ENCODE measurements at places on chromosomes 12 and 14.

DNA sequence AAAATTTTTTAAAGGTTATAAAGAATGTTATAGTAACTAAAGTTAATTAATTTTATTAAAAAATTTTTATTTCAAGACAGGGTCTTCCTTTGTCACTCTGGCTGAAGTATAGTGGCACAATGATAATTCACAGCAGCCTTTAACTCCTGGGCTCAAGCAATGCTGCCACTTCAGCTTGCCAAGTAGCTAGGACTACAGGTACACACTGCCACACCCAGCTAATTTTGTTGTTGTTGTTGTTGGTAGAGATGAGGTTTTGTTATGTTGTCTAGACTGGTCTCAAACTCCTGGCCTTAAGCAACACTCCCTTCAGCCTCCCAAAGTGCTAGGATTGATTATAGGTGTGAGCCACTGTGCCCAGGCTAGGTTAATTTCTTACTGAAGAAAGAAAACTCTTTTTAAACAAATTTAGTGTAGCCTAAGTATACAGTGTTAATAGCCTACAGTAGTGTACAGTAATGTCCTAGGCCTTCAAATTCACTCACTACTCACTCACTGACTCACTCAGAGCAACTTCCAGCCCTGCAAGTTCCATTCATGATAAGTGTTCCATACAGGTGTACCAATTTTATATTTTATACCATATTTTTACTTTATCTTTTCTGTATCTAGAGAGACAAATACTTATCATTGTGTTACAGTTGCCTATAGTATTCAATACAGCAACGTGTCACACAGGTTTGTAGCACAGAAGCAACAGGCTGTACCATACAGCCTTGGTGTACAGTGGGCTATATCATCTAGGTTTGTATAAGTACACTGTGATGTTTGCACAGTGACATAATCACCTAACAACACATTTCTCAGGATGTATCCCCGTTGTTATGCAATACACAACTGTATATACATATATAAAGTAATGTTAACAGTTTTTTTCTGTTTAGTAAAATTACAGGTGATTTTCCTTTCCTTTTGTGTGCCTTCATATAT, 24.7 kb upstream of the DNAAF2 start:
- DNase-seq = no peak

DNA sequence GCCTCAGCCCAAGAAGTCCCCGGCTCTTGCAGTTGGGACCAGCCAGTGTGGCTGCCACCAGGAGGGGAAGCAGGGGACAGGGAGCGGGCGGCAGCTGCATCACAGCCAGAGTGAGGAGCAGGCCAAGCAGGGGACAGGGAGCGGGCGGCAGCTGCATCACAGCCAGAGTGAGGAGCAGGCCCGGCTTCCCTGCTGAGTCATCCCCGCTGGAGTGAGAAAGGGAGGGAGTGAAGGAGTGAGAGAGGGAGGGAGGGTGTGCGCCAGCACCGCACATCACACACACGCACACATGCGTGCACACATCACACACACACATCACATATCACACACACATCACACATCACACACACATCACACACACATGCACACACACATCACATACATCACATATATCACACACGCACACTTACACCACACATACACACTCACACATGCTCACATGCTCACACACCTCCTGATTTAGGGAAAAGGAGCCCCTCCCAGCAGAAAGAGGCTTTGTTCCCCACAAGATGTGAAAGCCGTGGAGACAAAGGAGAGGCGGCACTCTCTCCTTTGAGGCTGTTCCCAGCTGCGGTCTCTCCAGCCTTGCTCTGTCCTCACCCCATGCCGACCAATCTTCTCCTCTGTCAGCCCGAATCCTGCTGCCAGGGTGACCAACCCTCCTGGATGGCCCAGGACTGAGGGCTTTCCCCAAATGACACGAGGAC, 16.7 kb upstream of the ZDHHC22 start:
- DNase-seq = no peak

DNA sequence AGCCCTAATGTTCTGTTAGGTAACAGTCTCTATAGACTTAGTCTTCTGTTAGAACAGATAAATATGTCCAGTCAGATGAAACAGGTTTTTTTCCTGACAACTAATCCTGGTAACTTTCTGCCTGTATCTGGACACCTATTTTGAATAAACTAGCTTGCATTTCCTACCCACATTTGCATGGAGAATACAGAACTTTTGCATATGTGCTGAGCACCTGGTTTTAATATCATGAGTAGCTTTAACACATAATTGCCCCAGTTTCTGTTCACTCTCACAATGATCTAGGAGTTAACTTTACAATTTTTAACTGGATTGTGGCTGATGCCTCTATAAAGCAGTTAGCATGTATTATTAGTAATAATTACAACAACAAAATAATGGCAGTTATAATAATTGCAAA, 111.7 kb downstream of the KTN1 start:
- DNase-seq = no peak

DNA sequence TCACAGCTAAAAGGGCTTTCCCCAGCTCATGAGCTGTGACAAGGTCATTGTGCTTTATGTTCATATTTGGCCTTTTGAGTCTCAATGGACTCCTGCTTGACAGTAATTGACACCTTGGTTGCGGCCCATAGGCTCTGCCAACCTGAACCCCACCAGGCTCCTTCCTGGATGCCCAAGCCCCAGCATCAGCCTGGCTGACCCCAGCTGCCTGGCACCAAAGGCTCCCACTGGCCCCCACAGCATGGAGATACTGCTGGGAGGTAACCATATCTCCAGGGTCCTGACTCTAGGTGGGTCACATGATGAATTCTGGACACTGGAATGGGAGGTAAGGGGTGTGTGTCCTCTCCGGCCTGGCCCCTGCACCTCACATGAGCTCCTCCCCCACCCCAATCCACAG, 50.2 kb downstream of the CLMN start:
- DNase-seq = no peak

GRCh38 chr12:64610079-64610659, at the start of gene RASSF3:
Gene RASSF3, plus strand, starts transcription at chr12:64610495. Its CDS starts 138 bp downstream, at chr12:64610633.
- DNase-seq = peak; percentile 89

GRCh38 chr12:98401427-98401826, 114.0 kb upstream of the TMPO start:
- DNase-seq = no peak

DNA sequence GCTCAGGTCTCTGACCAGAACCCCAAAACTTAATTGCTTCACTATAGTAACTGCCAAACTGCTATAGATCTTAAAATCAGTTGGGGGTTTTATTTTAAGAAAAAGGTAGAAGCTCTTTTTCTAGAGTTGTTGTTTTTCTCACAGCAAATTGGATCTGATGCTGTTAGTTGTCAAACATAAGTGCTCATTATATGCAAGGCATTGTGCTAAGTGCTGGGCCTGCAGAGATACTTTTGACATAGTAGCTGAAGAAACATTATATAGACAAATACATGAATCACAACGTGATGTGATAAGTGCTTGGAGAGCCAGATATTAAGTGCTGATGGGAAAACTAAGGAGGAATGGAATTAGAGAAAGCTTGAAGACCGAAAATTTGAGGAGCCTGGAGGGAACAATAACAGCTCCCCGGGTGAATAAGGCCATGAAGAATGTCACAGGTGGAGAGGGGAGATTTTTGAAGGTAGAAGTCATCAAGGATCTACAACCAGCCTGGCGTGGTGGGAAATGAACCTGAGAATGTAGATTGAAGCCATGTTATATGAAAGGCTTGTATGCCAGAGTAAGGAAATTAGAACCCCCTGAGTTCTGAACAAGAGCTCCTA, 126.5 kb downstream of the DYRK2 start:
- DNase-seq = no peak

GRCh38 chr12:56836317-56836716, 73.2 kb downstream of the HSD17B6 start:
- DNase-seq = no peak

DNA sequence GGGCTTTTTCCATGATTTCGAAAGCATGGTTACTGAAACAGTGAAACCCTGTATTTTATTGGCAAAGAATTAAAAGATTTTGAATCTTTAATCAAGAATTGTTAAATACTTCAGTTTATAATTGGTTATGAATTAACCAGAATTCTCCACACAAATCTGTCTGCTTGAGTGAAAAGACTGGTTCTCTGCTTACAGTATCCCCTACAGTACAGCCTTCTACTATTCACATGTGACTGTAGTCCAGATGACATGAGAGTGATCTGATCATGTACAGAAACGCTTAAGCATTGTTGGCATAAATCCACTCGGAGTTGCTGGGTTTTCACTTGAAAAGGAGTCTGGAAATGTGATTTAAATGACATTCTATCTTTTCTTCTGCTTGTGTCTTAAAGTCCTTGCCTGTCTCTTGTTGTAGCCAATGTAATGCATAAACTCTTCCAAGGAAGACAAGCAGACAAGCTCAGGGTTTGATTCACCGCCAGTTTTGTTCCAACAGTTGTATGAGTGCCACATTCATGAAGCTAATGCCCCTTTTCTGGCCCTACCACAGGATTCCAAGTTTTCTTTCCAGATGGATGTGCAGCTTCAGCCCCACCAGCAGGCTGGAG, 222.0 kb upstream of the LRIG3 start:
- no peak for DNase-seq

- DNase-seq = no peak
Measured at GRCh38 chr12:93803424-93803807, 126.2 kb downstream of the CRADD start.

GRCh38 chr12:80756875-80757274, 40.2 kb downstream of the MYF5 start:
- DNase-seq = no peak

DNA sequence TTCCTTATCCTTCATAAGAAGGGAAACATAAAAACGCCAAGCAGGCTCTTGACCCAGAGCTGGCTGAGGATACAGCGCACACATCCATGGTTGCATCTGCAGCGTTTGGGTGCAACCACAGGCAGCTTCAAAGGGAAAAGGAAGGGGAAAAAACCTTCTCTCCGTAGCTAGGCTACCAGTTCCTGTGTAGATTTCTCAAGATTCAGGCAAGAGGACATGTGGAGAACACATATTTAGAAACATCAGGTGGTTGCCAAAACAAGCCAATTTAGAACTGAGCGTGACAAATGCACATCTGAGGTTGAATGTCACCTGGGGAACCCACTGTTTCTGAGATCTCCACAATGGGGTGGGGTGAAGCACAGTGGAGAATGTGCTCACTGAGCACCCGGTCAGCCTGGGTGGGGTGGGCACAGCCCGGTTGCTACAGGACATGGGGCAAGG, 78.3 kb upstream of the BDKRB2 start:
- no peak for DNase-seq

GRCh38 chr12:857611-858010, 91.9 kb downstream of the RAD52 start:
- DNase-seq = no peak

- no peak for DNase-seq
Measured at GRCh38 chr12:5008661-5009060, 35.0 kb upstream of the KCNA5 start.

- DNase-seq = peak; percentile 41
Measured at GRCh38 chr14:49594347-49595091, 4.2 kb upstream of the LRR1 start.

DNA sequence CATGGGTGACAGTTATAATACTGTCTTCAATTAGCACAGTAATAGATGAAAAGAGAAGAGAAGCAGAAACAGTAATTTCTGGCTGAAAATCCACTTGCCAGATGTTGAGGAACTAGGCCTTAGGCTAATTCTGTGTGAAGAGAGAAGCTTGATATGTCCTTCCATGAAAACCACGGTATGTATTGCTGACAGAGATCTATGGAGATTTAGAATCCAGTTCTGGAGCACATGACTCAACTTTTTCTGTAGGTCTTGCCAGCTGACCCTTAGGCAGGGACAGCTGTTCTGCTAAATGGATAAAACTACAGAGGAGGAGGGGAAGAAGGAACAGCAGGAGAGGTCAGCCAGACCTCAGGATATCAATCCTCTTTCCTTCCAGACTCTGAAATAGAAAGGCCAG, 211.5 kb downstream of the PRKD1 start:
- DNase-seq = no peak

GRCh38 chr12:130651188-130651959, 64.7 kb downstream of the RIMBP2 start:
- no peak for DNase-seq

GRCh38 chr14:25231004-25231403, 181.1 kb upstream of the STXBP6 start:
- DNase-seq = no peak

DNA sequence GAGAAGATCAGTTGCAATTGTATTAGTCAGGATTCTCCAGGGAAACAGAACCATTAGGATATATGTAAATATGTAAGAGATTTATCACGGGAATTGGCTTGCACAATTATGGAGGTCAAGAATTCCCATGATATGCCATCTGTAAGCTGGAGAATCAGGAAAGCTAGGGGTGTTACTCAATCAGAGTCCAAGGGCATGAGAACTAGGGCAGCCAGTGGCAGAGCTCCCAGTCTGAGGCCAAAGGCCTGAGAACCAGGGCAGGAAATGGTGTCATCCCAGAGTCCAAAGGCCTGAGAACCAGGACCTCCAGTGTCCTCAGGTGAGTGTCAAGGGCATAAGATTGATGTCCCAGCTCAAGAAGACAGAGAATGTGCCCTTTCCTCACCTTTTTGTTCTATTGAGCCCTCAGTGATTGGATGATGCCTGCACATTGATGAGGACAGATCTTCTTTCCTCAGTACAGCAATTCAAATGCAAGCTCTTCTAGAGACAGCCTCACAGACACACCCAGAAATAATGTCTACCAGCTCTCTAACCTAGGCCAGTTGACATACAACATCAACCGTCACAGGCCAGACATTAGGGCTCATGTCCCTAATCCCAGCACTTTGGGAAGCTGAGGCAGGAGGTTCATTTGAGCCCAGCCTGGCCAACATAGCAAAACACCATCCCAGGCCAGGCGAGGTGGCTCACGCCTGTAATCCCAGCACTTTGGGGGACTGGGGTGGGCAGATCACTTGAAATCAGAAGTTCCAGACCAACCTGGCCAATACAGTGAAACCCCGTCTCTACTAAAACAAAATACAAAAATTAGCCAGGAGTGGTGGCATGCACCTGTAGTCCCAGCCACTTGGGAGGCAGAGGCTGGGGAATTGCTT, 34.9 kb upstream of the ZNF740 start:
- DNase-seq = no peak

DNA sequence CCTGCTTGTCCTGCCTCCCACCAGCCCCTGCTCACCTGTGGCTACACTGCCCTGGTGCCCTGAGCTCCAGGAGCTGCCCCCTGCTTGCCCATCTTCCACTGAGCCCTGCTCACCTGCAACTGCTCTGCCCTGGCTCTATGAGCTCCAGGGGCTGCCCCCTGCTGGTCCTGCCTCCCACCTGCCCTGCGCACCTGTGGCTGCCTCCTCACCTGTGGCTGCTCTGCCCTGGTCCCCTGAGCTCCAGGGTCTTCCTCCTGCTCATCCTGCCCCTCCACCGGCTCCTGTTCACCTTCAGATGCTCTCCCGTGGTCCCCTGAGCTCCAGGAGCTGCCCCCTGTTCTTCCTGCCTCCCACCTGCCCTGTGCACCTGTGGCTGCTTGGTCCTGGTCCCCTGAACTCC, 247.6 kb downstream of the TMEM121 start:
- no peak for DNase-seq

DNA sequence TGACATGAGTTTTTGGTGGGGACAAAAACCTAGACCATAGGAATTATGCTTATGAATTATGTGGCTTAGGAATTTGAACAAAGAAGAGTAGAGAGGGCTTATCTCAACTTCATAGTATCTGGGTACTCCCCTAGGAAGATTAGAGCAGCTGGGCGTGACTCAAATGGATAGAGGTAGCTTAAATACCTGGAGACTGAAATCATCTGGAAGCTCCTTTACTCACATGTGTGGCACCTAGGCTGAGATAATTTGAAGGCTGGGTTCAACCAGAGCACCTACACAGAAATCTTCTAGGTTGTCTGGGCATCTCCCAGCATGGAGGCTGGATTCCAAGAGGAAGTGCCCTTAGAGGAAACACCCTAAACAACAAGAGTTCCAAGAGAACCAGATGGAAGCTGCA, 393.9 kb downstream of the ADAMTS20 start:
- no peak for DNase-seq

All from GM10248 (cell line).